ENCODE measurements at places on chromosomes 16 and 17.

DNA sequence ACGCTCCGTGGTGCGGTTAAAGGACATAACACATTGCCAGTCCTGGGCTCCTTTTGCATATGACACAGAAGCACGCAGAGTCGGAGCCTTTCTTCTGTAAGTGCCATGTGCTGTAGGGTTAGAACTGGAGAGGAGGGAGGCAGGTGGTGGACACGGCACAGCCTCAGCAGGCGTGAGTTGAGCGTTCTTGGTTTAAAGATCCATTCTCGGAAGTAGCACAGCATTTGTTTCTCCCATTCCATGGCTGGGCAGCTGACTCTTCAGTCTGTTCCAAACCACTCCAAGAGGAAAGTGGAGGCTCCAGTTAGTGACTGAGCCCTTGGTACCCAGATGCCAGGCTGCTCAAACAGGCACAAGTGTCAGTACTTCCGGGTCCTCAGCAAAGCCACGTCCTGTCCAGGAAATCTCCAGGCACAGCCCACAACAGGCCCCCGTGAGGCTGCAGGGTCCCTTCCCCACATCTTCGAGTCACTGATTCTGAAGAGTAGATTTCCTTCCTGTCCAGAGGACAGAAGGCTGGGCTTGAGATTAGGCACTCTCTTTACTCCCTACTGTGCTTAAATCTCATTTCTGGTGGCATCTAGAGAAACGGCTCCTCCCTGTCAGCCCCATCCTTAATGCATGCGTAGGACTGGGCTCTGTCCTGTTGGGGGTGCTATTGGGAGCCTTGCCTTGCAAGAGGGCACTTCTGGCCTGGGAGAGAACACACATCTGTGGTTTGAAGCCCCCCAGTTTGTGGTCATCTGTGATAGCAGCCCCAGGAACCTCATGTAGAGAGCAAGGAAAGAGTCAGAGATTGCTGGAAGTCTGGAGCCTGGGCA is 39.6 kb upstream of the NAT9 start:
- no peak for DNase-seq

GRCh38 chr17:55774846-55775271 is 24.0 kb downstream of the PCTP start:
- no peak for DNase-seq

GRCh38 chr17:70230850-70231640 is 61.7 kb downstream of the KCNJ2 start:
- DNase-seq = no peak

DNA sequence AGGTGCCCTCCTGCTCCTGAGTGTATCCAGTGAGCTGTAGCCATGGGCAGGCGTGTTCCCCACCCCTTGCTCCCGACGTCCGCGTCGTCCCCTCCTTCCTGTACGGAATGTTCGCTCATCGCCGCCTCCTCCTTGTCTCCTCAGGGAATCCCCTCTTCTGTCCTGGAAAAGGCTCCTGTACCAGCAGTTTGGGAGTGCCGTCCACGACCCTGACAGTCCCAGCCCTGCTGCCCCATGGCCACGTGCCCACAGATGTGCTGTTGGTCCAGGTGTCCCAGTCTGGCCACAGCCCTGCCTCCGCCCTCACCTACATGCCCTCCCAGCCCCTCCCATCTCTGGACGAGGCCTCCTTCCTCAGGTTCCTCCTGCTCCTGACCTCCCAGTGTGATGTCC is 30.2 kb downstream of the OR1D5 start:
- DNase-seq = no peak

GRCh38 chr17:60135151-60135950 is 14.4 kb upstream of the CA4 start:
- peak; percentile 86 for DNase-seq

- DNase-seq = no peak
Measured at GRCh38 chr16:49510654-49511305, 137.2 kb downstream of the C16orf78 start.

GRCh38 chr17:67442787-67443624 is 65.9 kb downstream of the PITPNC1 start:
- DNase-seq = no peak

GRCh38 chr17:9235346-9235745 is 214.0 kb downstream of the NTN1 start:
- no peak for DNase-seq

DNA sequence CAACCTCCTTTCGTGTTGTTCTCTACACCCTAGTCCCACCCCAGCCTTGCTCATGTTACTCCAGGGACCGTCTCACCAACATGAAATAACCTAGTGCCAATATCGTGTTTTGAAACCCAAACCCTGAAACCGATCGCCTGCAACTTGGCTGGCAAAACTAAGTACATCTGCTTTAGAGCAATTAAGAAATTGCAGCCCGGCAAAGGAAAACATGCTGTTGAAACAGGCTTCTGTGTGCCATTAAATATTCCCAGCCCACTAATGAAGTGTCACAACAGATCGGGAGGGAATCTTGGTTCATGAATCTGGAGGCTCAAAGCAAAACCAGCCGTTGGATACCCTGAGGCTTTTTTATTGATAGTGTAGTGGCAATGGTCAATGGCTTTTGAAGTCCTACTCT is 48.3 kb upstream of the GPR139 start:
- DNase-seq = no peak

GRCh38 chr17:77470800-77471733 is 330.3 kb downstream of the SEC14L1 start:
- DNase-seq = no peak

- DNase-seq = no peak
Measured at GRCh38 chr16:81624760-81625543, 154.1 kb upstream of the PLCG2 start.

DNA sequence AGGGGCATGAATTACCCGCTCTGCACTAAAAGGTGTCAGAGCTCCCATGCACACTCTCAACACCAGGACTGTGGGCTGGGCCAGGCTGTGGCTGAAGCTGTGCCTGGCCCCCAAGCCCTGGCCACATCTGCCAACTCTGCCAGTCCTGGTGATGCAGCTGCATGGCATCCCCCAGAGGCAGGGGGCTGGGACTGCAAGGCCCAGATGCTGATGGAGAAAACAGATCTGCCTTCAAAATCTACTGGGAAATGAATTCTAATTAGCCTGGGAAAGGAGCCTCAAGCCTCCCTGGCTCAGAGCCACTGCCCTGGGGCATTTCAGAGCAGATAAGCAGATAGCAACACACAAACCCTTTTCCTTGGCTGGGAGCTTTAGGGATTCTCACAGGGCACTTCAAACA is 3.4 kb downstream of the CHST6 start:
- peak; percentile 76 for DNase-seq

GRCh38 chr17:68035131-68035522 is 408 bp upstream of the KPNA2 start:
- DNase-seq = peak; percentile 97

Measured in anterior cingulate cortex (tissue), 58 donors.